ENCODE measurements at places on chromosomes 4 and X.

GRCh38 chrX:122739770-122740169 lies 444.3 kb upstream of the GRIA3 start:
- no peak for DNase-seq

GRCh38 chr4:168919706-168920324 lies 90.2 kb downstream of the CBR4 start:
- DNase-seq, result no peak

GRCh38 chr4:79676705-79677104 lies 268.7 kb upstream of the GK2 start:
- DNase-seq, result no peak

GRCh38 chr4:46837639-46838038 lies 71.4 kb downstream of the COX7B2 start:
- DNase-seq, result no peak

DNA sequence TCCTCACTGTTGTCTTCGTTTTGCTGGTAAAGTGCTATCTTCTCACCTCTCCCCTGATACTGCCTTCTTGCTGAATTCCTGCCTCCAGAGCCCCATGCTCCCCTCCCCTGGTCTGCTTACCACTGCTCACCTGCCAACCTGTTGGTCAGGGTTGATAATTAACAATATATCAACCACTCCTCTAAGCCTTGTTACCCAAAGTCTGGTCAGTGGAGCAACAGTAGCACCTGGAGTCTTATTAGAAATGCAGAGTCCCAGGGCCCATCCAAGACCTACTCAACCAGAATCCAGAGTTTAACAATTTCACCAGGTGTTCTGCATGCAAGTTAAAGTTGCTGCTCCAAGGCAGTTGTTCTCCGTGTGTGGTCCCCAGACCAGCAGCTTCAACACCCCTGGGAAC lies 55.0 kb downstream of the EFNB1 start:
- no peak for DNase-seq

DNA sequence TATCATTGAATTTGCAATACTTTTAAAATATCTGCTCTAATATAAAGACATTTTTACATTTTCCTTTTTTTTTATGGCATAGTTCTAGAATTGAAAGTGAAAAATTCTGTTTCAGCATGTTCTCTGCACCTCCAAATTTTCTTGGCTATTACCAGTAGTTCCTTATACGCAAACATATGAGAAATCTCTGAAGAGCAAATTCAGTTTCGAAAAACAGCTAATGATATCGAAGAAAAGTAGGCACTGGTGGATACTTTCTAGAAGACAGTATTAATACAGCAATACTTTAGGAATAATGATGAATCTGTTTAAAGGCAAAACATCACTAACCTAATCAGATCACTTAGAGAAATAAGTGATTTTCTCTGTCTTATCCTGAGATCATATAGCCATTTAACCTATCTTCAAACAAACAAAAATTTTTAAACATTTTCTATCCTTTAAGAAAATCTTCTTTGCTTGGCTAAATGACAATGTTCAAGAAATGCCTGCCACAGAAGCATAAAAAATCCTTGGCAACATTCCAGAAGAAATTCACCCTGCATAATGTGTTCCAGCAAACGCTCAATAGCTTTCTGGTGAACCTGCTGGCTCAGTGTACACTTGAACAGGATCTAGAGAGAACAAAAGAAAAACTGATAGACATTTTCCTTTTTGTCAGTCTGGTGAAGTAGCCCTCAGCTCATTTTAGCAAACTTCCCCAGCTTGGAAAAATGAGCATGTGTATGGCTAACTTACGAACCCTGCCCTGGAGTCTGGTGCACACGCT lies 51.2 kb upstream of the KLF3 start:
- DNase-seq, result no peak

DNA sequence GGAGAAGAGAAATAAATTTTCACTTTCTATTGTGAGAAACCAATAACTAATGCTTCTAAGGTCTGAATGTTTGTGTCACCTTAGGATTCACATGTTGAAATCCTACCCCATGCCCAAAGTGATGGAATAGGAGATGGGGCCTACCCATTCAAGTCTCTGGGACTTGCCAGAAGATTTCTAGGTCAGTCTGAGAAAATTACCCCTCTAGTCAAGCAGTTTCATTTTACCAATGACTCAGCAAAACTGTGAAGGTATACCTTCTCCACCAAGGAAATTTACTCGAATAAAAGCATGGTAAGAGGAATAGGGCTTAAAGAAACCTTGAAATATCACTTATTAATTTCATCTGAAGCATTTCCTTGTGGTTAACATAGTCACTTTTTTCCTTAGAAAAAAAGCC lies 23.5 kb upstream of the PAPSS1 start:
- DNase-seq, result no peak

Data from forelimb muscle (tissue), 1 donor.